DND-41 (cell line): ENCODE measurements at places on chromosomes 7 and 10.

- no peaks in the 10 kb centered on the region for H3K36me3 ChIP-seq
- H3K4me3 ChIP-seq, result no peak overlapping the region
- no peak overlapping the region for H3K27ac ChIP-seq
- no peaks in the 10 kb centered on the region for H3K4me1 ChIP-seq
These were observed 18.7 kb downstream of the DKK1 start for GRCh38 chr10:52332815-52333214.

GRCh38 chr10:22652988-22653481 lies 61.3 kb downstream of the PIP4K2A start:
- H3K4me1 ChIP-seq, result peaks cover 33% of the 10 kb centered on the region
- H3K27ac ChIP-seq, result no peak overlapping the region
- H3K36me3 ChIP-seq, result peaks cover 11% of the 10 kb centered on the region
- H3K4me3 ChIP-seq, result no peak overlapping the region
- no peak for DNase-seq
- no peaks in the 10 kb centered on the region for H3K27me3 ChIP-seq

- no peak overlapping the region for H3K4me3 ChIP-seq
- H3K27me3 ChIP-seq, result no peaks in the 10 kb centered on the region
- H3K36me3 ChIP-seq, result peaks cover 90% of the 10 kb centered on the region
These were observed 108.1 kb upstream of the ZNF746 start for GRCh38 chr7:149605696-149606095.

DNA sequence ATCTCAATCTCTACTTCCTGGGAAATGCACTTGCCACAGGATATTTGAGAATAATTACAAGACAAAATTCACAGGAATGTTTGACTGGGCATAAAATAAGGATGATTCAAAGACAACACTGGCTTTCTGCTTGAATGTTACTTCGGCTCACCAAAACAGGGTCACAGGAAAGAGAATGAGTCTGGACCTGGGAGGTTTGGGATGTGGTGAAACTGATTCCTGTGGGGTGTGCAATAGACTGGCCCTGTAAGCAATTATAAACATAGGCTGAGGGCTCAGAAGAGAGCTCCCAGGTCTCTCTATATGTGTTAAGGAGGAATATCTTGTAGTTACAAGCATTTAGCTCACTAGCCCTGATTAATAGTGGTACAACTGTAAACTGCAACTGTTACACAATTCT lies 613.9 kb upstream of the CELF2 start:
- no peak overlapping the region for H3K4me3 ChIP-seq
- DNase-seq, result no peak
- H3K4me1 ChIP-seq, result no peaks in the 10 kb centered on the region
- H3K36me3 ChIP-seq, result no peaks in the 10 kb centered on the region
- no peak overlapping the region for H3K27ac ChIP-seq

GRCh38 chr7:134504660-134505164 lies 22.7 kb upstream of the AKR1B10 start:
- DNase-seq, result no peak
- H3K36me3 ChIP-seq, result no peaks in the 10 kb centered on the region
- no peaks in the 10 kb centered on the region for H3K4me1 ChIP-seq
- H3K27ac ChIP-seq, result no peak overlapping the region
- H3K27me3 ChIP-seq, result peaks cover 7% of the 10 kb centered on the region

GRCh38 chr7:7449055-7449454 lies 86.6 kb downstream of the COL28A1 start:
- H3K4me1 ChIP-seq, result no peaks in the 10 kb centered on the region
- H3K27ac ChIP-seq, result no peak overlapping the region
- no peaks in the 10 kb centered on the region for H3K27me3 ChIP-seq
- DNase-seq, result no peak
- no peak overlapping the region for H3K4me3 ChIP-seq

GRCh38 chr10:78475437-78475836 lies 441.8 kb downstream of the RPS24 start:
- DNase-seq, result no peak
- H3K4me1 ChIP-seq, result no peaks in the 10 kb centered on the region
- no peak overlapping the region for H3K4me3 ChIP-seq
- H3K27ac ChIP-seq, result no peak overlapping the region

DNA sequence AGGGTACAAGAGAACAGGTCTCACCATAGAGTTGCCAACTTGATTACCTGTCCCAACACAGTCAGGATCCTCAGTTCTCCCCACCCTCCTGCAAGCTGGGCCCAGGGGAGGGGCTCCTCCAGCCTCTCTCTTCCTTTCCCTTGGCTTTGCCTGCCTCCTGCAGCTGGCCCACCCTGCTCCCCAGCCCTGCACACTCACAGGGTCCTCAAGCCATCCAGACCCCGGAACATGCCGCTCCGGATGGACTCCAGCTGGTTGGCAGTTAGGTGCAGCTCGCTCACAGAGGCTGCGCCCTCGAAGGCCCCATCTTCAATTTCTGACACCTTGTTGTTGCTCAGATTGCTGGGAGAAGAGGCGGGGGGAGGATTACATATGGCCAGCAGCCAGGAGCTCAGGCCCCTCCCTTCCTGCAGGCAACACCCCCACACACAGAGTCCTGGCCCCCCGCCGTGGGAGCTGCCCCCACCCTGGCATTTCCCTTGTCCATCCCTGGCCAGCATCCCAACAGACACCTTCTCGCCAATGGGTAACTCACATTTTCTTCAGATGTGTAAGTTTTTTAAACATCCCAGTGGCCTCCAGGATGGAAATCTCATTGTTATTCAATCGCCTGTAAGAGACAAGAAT lies 139.2 kb downstream of the SLIT1 start:
- no peak overlapping the region for H3K27ac ChIP-seq
- no peaks in the 10 kb centered on the region for H3K27me3 ChIP-seq
- H3K4me1 ChIP-seq, result no peaks in the 10 kb centered on the region
- no peak for DNase-seq
- H3K36me3 ChIP-seq, result no peaks in the 10 kb centered on the region
